ENCODE measurements at places on chromosomes 2 and 18. TPM values are rescaled to one million over a fixed set of nuclear protein-coding genes. Genes with fewer than 3 reads are reported as not detected.

Gene GCG
- not detected for total RNA-seq

Gene CENPA
- 52.8 TPM for total RNA-seq

Gene ITPRIPL1
- total RNA-seq = not detected

Gene NETO1
- total RNA-seq = not detected

Gene GAREM1
- total RNA-seq = 2.5 TPM

Gene HADHB
- total RNA-seq = 104 TPM

Gene CXCR1
- not detected for total RNA-seq

Gene B3GNT7
- 1.8 TPM for total RNA-seq
